ENCODE measurements at places on chromosomes 1 and 21.

- DNase-seq: no peak
Measured at GRCh38 chr1:15691434-15692032, 7.4 kb downstream of the PLEKHM2 start.

DNA sequence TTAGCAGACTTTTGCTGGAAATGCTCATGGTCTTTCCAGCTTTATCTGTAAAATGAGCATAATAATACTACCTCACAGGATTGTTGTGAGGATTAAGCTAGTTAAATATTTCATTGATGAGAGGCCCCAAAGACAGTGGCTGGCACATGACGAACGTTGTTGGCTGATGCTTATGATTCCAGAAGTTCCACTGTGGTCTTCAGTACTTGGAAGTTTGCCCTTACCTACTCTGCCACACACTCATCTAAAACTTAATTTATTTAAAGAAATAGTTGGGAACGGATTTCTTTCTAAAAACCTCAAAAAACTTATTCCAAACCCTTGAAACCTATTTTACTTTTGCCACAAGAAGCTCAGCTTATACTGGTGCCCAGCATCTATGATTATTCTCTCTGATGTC, 170.7 kb downstream of the DHRS3 start:
- DNase-seq: peak; percentile 50

DNA sequence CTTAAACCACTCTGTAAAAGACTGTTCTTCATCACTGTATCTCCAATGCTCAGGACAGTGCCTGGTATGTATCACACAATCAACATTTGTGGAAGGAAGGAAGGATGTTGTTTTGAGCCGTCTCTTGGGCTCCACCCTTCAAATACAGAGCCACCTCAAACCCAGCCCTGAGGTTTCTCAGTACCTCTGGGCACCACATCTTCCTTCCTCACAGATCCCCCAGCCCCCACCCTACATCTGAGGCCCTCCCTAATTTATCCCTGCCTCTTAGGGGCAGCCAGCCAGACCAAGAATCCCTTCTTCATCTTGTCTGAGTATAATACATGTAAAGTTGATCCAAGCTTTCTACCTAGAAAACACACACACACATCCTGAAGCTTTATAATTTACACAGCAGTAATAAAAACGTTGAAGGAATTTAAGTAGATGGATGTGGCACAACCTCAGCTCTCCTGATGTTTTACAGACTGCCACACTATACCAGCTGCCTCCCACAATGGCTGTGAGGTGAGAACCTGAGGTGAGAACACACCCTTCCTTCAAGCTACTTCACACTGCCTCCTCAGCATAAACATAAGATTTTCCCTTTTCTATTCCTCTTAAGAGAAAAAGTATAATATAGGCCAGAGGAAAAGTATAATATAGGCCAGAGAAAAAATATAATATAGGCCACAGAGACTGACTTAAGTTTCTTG, 48.5 kb downstream of the CDC7 start:
- DNase-seq: no peak

DNA sequence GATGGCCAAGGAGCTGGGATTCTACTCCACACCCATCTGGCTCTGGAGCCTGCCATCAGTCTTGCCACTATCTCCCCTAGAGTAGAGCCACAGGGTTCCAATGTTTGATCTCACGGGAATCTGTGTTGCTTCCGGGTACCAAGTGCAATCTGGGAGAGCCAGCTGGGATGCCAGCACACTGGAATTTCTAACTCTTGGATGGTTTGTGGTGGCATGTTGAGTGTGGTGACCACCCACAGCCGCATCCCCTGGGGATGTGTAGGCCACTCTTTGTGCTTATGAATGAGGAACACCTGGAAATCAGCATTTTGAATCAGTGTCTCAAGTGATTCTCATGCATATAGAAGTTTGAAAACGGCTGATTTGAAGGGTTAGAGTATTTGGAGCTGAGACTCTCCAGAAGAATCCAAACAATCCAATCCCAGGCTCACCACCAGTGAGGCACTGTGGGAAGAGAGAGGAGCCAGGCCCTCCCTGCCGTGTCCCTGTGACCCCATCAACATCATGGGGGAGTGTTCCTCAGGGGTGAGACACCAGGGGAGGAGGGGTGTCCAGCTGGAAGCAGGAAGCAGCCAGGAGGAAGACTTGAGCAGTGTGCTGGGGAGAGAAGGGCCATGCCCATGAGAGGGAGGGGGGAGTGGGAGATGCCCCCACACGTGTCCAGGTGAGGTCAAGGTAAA, 13.4 kb downstream of the FBLIM1 start:
- DNase-seq: no peak

DNA sequence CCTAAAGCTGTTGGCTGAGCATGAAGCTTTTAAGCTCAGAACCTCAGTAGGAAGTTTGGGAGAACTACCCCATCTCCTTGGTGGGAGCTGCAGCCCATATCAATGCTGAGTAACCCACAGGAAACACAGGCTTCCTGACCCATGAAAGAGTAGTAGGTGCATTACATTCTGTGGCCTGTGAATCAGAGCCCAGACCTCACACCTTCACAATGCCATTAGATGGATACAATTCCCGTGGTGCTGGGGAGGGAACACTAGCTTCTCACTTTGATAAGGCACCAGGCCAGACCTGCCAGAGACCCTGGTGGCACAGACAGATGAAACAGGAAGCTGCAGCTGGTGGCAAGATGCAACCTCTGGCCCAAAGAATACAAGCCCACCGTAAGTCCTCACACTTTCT, 308.8 kb downstream of the NPHP4 start:
- DNase-seq: no peak

DNA sequence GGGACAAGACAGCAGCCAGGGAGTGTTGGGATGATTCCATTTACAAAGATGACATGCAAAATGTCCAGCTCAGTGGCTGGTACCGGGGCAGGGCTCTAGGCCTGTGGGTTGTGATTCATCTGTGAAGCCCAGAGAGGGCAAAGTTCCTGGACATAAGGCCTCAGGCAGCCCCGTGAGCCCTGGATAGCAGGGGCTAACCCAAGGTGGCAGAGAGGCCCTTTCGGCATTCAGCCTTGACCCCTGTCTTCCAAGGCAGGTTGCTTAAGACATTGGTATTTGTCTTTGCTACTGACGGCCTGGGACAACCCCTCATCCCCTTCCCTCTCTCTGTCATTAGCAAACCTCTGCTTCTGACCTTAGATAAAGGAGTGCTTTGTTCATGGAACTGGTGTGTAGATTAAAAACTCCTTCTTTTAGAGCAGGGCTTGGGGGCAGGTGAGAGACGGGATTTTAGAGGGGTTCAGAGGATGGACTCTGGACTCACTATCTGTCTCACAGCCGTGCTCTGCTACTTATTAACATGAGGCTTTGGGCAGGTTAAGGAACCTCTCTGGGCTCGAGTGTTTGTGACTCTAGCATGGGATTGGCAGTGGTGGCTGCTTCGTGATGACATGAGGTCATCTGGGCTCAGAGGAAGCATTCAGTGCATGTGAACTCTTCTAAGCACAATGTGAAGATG, 36.3 kb downstream of the TMEM51 start:
- DNase-seq: no peak

Measured in stromal cell of bone marrow (primary cell).